Activated CD4-positive, alpha-beta memory T cell treated with anti-CD3 and anti-CD28 coated beads, Interleukin-2, amount 10 ng/mL, durations not matched to agents 7 days and 5 days (primary cell): ENCODE measurements at places on chromosomes 7 and 10. TPM values are rescaled to one million over a fixed set of nuclear protein-coding genes. Genes with fewer than 3 reads are reported as not detected.

GRCh38 chr10:102152545-102152890 is 329 bp downstream of the NOLC1 start:
- H3K4me1 ChIP-seq = peaks cover 60% of the 10 kb centered on the region
- H3K36me3 ChIP-seq = peaks cover 65% of the 10 kb centered on the region
- DNase-seq = peak; percentile 49
- no peaks in the 10 kb centered on the region for H3K27me3 ChIP-seq

DNA sequence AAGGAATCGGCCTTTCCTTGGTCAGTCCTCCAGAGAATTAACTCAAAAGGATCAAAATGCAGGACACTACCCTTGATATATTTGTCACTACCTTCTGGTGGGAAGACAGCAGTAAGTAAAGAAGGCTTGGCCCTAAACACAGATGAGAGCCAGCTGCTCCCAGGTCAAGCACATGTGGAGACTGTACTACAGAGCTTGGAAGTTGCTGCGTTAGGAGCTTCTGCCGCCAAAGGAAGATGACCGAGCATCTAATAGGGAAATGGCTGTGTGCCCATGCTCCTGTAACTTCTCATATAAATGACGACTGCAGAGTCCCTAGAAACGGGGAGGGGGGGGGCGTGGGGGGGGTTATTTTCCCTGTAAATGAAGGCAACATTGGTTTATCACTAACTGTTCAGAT is 59.0 kb downstream of the PODXL start:
- H3K27me3 ChIP-seq = no peaks in the 10 kb centered on the region
- no peak for DNase-seq
- no peak overlapping the region for H3K27ac ChIP-seq
- peaks cover 15% of the 10 kb centered on the region for H3K36me3 ChIP-seq
- H3K4me1 ChIP-seq = peaks cover 22% of the 10 kb centered on the region

- no peak overlapping the region for H3K27ac ChIP-seq
- DNase-seq = no peak
Measured at GRCh38 chr10:127948791-127949190, 41.9 kb downstream of the PTPRE start.

- H3K4me3 ChIP-seq = peak overlapping the region; percentile 99
- H3K4me1 ChIP-seq = peaks cover 77% of the 10 kb centered on the region
- H3K27me3 ChIP-seq = no peaks in the 10 kb centered on the region
- DNase-seq = no peak
Measured at GRCh38 chr7:44985900-44986217, 7.0 kb upstream of the MYO1G start.

- no peak overlapping the region for H3K4me3 ChIP-seq
- no peak overlapping the region for H3K27ac ChIP-seq
- peaks cover 23% of the 10 kb centered on the region for H3K36me3 ChIP-seq
- no peak for DNase-seq
- no peaks in the 10 kb centered on the region for H3K27me3 ChIP-seq
Measured at GRCh38 chr10:72421885-72422540, 67.3 kb upstream of the DNAJB12 start.

DNA sequence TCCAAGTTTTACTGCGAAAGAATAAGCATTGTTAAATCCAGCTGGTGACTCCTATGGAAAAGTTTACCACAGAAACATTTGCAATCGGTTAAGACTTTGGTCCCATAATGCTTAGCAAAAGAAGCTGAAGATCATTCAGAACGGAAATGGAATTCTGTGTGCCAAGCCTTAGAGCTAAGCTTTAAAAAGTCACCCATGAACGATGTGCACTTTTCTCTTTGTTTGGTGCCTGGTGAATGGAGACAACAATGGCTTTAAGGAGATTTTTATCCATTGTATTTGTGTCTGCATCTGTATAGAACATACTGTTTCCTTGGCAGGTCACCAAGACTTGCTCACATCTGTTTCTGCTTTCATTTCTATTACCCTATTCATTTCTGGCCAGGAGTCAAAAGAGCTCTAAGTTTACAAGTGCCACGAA is 26.3 kb upstream of the COL1A2 start:
- no peaks in the 10 kb centered on the region for H3K27me3 ChIP-seq
- H3K4me3 ChIP-seq = no peak overlapping the region
- H3K36me3 ChIP-seq = no peaks in the 10 kb centered on the region
- H3K27ac ChIP-seq = no peak overlapping the region

Gene GRM3
- total RNA-seq = not detected

Gene WEE2
- not detected for total RNA-seq
